Activated CD4-positive, alpha-beta T cell treated with anti-CD3 and anti-CD28 coated beads for 36 hours (primary cell): ENCODE measurements at places on chromosomes 1 and 21. TPM values are rescaled to one million over a fixed set of nuclear protein-coding genes. Genes with fewer than 3 reads are reported as not detected.

The ERRFI1 gene
- total RNA-seq: 1.3 TPM

The GSTM1 gene
- total RNA-seq: 94.0 TPM

- DNase-seq: no peak
Observed at GRCh38 chr1:193062698-193063463, 3.5 kb downstream of the RO60 start.

- no peak for DNase-seq
Observed at GRCh38 chr1:174308604-174309003, 139.2 kb upstream of the GPR52 start.

DNA sequence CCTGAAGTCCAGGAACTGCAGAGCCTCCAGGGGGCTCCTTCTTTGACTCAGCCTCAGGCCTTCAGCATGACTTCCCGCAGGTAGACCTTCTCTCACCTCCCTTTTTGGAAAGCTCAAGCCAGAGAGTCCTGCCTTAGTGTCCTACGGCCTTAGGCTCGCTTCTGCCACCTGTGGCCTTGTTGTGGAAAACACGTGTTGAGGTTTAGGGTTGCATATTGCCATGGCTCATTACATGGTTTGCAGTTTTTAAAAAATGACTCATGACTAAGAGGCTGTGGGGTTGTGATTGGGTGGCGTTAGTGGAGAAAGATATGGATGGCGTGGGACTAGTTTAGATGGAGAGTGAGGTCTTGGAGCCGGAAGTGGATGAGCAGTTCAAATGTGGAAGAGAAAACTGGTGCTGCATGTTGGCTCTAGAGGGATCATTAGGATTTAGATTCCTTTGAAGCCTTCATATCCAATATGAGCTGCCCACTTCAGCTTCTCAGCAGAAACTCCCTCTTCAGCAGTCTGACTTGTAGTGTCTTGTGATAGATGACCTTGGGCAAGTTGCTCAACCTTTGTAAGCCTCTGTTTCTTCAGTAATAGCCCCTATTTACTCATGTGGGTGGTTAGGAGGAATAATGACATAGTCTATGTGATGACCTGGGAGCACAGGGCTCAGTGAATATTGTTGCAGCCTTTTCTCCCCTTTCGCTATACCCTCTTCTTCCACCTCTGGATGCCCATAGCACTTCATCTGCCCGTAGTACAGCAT, 6.5 kb upstream of the FGGY start:
- peak; percentile 44 for DNase-seq

- no peak for DNase-seq
Observed at GRCh38 chr1:147351140-147351835, 108.8 kb downstream of the CHD1L start.

DNA sequence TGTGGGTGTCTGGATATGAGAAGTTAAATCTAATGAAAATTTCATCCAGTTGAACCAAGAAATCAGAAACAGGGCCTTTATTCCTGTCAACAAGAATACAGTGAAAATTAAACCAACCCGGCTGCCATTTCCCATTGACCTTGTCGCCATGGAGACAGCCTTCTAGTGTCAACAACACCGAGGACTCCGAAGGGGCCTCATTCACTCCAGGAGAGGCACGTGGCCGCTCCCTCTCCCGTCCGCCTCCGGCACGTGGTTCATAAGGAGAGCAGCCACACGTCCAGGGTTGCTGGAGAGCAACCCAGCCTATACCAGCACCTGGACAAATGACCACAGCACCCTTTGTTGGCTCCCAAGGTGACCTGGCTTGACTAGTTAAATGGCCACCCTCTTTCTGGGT, 120.3 kb upstream of the VAMP3 start:
- DNase-seq: no peak

DNA sequence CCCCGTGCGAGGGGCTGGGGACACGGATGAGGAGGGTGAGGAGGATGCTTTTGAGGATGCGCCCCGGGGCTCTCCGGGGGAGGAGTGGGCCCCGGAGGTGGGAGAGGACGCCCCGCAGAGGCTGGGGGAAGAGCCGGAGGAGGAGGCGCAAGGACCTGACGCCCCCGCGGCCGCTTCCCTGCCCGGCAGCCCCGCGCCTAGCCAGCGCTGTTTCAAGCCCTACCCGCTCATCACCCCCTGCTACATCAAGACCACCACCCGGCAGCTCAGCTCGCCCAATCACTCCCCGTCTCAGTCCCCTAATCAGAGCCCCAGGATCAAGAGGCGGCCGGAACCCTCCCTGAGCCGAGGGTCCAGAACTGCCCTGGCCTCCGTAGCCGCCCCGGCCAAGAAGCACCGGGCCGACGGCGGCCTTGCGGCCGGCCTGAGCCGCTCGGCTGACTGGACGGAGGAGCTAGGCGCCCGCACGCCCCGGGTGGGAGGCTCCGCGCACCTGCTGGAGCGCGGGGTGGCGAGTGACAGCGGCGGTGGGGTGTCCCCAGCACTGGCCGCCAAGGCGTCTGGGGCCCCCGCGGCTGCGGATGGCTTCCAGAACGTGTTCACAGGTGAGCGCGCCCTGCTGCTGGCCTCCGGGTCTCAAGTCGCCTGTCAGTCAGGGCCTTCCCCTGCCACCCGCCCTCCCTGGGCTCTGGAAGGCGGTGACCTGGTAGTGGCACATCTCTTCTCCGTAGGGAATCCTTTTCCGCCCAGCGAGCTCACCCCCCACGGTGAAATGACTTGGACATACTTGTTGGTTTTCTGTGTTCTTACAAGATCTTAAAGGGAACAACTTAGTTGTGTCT, 1.7 kb downstream of the FMN2 start:
- peak; percentile 3 for DNase-seq

DNA sequence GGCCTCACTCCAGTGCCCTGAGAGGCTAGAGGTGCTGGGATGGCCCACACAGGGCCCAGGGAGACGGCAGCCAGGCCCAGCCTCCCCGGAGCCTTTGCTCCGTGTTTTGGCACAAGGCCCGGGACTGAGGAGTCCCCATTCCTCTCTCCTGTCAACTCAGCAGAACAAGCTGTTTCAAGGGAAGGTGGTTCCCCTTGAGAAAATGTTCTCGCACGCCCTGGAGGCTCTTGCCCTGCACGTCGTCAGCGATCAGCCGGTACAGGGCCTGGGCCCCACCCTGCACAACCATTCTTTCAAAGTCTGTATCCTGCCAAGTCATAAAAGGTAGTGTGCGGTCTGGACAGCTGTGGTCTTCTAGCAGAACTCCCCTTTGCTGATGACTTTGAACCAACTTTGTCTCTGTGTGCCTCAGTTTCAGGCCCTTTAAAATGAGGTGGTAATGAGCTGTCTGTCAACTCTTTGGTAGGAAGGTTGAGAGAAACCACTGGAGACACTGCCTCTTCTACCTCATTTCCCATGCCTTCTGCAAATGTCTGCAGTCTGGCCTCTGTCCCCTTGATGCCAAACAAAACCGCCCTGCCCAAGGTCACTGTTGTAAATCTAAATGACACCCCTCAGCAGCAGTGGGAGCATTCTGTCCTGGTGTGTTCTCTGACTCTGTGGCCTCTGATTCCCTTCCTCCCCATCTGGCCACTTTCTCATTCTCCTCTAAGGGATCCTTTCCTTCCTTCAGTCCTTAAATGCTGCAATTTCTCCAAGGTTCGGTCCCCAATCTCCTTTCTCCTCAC, 138.6 kb upstream of the JUN start:
- peak; percentile 77 for DNase-seq

- DNase-seq: no peak
Observed at GRCh38 chr1:175742790-175743459, 470 bp downstream of the TNR start.

GRCh38 chr1:24165500-24165899, 21.6 kb downstream of the IFNLR1 start:
- DNase-seq: no peak

DNA sequence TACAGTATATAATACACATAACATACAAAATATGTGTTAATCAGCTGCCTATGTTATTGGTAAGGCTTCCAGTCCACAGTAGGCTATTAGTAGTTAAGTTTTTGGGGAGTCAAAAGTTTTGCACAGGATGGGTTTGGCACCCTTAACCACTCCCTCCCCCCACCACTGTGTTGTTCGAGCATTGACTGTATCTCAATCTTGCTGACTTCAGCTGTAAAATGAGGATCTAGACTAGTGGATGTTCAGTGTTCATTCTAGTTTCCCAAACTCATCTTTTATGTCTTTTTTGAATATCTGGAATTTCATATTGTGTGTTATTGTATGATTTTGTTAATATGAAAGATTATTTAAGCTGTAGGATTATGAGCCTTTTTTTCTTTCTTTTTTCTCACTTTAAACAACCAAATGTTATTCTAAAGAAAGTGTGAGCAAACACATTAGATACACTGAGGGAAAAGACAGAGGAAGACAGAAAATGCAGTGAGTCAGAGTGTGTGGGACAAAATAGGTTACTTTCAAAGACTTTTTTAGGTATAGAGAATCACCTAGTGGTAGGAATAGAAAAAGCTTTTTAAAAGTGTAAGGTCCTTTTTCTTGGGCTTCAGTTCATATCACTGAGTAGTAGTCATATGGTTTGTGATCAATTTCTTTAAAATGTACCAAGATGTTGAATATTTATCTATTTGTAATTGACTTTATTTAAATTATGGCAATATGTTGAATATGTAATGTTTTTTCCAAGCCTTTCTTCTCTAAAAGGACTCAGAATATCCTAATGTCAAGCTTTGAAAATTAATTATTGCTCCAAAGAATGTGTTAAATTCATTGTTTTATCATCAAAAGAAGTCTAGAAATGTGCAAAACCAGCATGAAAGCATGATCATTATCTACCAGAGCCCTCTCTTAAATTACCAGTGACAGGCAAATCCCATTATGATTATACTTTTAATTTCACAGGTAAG, 17.9 kb upstream of the CENPF start:
- DNase-seq: no peak

- DNase-seq: no peak
Observed at GRCh38 chr21:26117324-26117971, 53.1 kb downstream of the APP start.

DNA sequence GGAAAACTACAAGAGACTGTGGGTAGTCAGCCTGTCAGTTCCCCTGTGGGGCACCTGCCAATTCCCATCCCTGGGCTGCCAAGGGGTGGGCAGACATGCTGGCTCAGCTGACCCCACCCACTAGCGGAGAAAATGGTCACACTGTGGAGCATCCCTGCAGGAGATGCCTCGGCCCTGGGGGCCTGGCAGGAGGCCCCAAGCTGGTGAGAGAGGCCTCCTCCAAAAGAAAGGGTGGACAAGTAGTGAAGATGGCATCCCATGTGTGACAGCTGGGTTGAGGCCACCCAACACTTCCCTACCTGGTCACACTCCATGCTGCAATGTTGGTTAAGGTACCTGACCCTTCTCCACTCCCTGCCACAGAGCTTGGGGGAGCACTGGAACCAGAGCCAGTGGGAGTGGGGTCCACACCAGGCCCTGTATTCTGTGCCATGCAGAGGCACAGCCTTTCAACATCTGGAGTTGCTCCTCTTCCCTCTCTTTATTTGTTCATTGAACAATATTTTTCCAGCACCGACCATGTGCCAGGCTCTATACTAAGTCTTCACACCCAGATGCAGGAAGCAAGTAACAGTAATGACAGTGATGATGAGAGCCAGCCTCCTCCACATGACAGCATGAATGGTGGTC, 59.5 kb downstream of the KLHDC7A start:
- DNase-seq: no peak
